ENCODE measurements at places on chromosomes 16 and 17.

GRCh38 chr16:3997231-3997841, 116.8 kb upstream of the CREBBP start:
- DNase-seq: no peak

DNA sequence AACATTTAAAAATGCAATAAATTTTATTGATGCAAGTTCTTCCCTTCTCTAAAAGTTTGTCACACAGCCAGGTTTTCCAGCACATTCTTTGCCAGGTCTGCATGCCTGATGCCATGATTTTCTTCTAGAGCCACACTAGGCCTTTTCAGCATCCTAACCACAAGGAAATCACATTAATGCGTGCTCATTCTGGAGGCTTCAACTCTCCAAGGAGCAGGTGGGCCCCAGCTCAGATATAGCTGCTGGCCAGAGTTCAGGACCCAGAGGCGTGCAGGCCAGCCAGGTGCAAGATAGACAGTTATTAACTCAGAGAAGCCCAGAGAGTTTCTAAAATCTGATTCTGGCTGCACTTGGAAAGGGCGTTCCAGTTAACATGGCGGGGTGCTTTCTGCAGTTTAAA, 124.5 kb upstream of the MAF start:
- no peak for DNase-seq

DNA sequence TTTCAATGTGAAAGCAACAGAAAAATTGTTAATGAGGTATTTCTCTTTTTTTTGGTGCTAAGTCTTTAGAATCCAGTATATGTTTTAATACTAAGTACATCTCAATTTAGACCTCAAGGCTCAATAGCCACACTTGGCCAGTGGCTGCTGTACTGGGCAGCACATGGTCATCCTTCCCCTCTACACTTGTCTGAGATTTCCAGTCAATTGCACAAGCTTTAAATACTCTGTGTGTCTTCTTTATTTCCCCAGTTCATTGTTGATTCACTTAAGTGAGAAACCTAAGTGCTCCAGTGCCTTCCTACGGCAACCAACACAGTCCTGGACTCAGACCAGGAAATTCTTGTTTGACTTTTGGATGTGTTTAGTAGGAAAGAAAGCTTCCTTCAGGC, 62.2 kb downstream of the TNRC6C start:
- peak; percentile 4 for DNase-seq

GRCh38 chr16:84527532-84528269, 23.2 kb upstream of the MEAK7 start:
- DNase-seq: no peak

DNA sequence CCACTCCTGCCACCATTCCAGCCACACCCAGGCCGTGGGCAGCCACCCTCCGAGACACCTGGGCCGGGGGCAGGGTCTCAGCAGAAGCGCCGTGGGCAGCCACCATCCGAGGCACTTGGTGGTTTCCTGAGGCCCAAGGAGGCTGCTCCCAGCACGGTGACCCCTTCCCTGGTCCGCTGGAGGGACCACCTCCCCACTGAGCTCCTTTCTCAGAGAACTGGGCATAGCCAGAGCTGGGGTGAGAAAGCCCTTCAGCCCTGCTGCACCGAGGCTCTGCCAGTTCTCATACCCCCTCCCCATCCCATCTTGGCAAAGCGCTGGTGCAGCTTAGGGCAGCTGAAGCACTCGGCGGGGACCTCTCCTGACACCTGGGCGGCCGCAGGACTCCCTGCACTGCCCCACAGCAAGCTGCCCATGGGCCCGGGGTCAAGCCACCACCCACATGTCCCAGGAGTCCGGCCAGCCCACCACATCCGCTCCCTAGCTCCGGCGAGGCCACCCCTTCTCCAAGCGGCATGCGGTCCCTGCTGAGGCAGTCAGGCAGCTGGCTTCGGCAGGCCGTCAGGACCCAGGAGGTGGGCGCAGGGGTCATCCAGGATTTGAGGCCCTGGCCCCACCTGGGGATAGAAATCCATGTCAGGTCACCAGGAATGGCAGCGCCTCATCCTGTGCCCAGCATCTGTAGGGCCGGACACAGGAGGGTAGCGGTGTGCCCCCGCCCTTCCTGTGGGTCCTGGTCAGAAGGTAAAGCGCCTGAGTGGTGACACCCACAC, 1.3 kb upstream of the CYBA start:
- no peak for DNase-seq

GRCh38 chr17:19262650-19263631, 25.8 kb downstream of the EPN2 start:
- DNase-seq: no peak

DNA sequence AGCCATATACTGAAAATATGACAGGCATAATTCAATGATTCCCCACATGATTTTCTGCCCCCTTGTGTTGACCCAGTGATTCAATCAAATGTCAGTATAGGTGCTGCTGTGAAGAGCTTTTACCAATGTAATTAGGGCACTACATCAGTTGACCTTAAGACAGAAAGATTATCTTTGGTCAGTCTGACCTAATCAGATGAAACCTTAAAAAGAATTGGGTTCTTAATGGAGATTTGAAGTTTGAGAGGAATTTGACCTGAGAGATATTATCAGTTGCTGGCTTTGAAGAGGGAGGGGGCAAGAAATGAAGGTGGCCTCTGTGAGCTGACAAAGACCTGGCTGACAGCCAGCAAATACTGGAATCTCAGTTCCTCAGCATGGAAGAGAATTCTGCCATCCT, 358.7 kb upstream of the CA10 start:
- DNase-seq: no peak

GRCh38 chr17:75661531-75661930, 5.4 kb downstream of the RECQL5 start:
- DNase-seq: no peak

DNA sequence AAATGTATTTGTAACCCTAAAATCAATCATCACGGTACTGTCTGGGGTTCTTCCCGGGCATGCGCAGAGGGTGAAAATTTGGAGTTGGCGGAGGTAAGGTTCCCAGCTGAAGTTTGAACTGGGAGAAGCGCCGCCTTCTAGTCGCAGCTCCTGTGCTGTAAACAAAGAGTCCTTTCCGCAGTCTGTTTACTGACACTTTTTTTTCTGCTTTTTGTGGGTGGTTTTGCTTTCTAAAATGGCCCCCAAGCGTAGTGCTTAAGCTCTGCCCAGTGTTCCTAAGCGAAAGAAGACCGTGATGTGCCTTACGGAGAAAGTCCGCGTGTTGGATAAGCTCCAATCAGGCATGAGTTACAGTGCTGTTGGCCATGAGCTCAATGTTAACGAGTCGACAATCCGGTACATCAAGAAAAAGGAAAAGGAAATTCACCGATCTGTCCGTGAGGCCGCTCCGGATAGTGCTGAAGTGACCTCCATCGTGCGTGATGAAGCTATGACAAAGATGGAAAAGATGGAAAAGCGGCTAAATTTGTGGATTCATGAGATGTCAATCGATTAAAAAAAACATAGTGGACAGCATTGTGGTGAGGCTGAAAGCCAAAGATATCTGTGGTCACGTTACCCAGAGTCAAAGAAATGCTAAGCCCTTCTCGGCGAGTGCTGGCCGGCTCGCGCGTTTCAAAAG, 570 bp upstream of the CFDP1 start:
- DNase-seq: no peak

- DNase-seq: no peak
These were observed 12.2 kb upstream of the ZNF267 start for GRCh38 chr16:31861455-31861854.

DNA sequence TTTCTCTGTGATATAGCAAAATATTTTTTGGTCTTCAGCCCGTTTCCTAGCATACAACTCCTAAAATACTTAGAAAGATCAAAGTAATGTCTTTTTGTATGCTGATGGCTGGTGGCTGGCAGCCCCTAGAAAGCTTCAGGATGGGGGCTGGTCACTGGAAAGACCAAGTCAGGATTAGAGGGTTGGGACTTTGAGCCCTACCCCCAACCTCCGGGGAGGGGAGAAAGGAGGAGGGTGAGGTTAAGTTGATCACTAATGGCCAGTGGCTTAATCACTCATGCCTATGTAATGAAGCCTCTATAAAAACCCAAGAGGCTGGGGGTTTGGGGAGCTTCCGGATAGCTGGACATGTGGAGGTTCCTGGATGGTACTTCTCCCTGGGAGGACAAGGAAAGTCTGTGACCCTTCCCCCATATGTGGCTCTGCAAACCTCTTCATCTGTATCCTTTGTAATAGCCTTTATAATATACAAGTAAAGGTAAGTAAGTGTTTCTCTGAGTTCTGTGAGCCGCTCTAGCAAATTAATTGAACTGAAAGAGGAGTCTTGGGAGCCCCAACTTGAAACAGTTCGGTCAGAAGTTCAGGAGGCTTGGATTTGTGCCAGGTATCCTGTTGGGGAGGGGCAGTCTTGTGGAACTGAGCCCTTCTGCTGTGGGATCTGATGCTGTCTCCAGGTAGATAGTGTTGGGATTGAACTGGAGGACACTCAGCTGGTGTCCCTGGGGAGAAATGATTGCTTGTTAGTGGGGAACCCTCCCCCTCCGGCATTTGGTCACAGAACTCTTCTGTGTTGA, 3.5 kb downstream of the SLC7A6 start:
- no peak for DNase-seq

DNA sequence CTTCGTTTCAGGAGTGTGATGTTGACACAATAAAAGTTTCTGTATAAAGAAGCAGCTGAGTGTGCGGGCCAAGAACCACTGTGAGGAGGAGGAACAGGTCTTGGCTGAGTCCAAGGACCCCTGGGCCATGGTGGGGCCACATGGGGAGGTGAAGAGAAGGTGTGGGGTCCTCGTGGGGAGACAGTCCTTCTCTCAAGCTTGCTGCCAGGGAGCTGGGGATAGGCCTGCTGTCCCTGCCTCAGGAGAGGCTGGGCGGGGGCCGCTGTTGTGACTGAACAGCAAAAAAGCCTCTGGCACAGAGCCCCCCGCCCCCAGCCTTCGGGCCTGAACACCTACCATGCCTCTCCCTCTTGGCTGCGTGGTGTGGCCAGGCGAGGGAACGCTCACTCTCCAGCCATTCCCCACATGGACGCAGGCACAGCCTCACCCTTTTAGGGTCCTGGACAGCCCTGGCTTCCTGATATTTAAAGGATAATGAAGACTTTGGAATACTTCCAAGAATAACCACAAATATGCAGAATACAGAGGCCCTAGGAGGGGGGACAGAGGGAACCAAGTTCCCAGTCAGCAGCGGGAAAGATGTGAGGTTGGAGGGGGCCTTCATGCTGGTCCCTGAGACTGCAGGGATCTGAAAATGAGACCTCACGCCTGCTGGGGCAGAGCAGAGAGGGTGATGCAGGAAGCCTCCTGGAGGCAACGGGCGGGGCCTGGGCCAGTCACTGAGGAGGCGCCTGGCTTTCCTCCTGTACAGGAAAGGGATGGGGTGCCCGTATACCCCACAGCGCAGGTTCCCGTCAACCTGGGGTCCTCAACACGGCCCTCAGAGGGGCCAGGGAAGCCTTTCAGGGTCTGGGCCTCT, 100.0 kb upstream of the CREBBP start:
- DNase-seq: no peak

GRCh38 chr16:11029948-11030347, 85.6 kb downstream of the CLEC16A start:
- no peak for DNase-seq

- no peak for DNase-seq
These were observed 801 bp downstream of the VPS35 start for GRCh38 chr16:46688101-46688653.

- DNase-seq: no peak
These were observed 62.0 kb upstream of the TMEM132E start for GRCh38 chr17:34517406-34517805.

DNA sequence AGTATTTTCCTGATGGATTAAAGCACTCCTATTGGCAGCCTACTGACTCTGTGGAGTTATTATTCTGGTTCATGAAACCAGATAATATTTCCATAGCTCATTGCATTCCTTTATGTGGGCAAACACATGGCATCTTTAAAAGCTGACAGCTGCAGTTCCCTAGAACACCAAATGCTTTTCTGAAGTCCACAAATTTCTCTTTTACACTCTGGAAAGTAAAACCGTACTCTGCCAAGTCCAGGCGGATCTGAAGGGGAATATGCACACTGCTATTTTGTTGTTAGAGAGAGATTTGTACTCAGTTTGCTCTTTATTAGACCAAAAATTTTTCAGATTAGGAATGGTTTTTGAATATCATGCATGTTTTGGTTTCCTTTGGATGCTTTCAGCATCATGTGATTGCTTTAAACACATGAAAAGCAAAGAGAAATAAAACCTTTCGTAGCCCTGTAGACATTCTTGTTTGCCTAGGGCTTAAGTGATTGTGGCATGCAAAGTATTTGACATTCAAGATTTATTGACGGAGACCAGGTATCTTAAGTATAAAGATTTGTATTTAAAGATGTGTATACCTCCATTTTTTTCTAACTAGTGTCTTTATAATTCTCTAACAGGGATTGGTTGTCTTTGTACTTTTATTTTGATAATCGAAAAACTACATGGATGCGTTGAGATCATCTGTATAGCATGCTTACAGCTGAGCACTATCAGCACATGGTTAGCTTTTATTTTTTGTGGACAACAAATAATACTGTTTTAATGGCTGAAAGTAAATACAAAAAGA, 19.5 kb downstream of the SEC14L1 start:
- no peak for DNase-seq

DNA sequence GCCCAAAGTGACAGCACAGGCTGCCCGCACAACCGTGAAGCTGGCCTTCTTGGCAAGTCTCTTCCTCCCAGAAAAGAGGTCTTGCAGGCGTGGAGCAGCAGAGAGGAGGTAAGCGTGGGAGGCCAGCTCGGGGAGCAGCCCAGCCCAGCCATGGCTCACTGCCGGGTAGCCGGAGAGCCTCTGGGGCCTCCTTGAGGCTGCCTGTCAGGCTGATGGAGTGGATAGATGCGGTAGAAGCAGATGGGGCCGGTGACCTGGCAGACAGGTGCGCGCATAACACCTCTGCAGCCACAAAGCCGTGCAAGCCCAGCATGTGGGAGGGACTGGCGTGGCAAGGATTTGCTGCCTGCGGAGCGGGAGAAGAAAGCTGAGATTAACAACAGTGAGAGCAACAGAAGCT, 17.1 kb upstream of the DOK4 start:
- DNase-seq: no peak

DNA sequence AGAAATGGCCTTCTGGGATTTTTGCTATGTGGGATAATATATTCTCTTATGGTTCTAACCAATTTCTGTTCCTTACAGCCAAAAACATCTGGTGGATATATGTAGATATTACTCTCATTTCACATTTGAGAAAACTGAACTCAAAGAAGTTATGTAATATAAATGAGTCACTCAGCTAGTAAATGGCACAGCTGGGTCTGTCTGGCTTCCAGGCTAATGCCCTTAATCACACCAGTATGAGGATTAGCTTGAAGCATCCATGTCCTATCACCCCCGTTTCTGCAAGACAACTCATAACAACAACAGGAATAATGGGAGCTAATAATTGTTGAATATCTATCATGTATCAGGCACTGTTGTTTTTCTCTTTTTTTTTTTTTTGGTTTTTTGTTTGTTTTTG, 34.4 kb upstream of the USP7 start:
- DNase-seq: no peak

DNA sequence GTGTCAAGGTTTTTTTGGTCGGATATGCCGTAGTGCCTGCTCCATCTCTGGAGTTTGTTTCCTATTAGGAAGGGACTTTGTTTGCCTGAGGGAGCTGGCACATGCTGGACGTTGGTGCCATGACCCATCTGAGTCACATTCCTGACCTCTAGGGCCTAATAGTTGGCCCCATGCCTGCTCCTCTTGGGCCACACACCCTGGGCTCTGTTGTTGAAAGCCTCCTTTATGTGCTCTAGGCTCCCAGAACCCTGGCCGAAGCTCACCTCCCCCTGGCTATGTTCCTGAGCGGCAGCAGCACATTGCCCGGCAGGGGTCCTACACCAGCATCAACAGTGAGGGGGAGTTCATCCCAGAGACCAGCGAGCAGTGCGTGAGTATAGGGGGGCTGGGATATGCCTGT, 18.4 kb downstream of the LIMD2 start:
- no peak for DNase-seq

- no peak for DNase-seq
These were observed 9.6 kb downstream of the CA10 start for GRCh38 chr17:52148969-52149351.
